RKO (cell line): ENCODE measurements at places on chromosomes 3 and 15.
A peak's percentile ranks its signal among the peaks of the same experiment; 100 is the strongest.

- no peak for DNase-seq
These were observed 15.1 kb upstream of the TMEM158 start for GRCh38 chr3:45241206-45241605.

DNA sequence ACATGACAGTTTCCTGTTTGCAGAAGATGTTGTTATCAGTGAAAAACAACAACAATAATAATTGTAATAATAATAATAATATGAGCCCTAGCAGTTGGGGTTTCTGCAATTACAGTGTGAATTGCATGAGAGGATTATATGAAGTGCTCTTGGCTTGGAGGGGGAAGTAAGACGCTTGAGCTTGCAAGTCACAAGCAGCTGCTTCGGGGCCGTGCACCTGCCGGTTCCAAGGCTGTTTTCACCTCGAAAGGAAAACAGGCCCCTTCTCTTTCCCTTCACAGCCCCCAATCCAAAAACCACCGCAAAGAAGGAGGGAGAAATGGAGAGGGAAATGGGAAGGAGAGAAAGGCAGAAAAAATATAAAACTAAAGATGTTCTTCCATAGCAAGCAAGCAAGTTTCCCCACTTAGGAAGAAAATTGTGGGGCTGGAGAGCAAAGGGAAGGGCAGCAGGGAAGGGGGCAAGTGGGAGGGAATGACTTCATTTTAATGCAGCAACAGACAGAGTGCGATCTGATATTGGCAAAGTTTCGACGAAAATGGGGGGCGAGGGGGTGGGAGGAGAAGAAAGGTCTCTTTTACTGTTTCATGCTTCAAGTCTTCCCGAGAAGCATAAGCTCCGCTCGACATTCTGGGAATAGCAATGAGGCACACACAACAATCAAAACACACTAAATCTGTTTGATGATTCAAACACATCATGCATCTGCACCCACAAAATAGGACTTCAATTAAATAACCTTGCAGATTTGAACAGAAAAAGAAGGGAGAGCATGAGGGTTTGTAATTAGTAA is 284.2 kb upstream of the ATP11B start:
- DNase-seq: no peak

DNA sequence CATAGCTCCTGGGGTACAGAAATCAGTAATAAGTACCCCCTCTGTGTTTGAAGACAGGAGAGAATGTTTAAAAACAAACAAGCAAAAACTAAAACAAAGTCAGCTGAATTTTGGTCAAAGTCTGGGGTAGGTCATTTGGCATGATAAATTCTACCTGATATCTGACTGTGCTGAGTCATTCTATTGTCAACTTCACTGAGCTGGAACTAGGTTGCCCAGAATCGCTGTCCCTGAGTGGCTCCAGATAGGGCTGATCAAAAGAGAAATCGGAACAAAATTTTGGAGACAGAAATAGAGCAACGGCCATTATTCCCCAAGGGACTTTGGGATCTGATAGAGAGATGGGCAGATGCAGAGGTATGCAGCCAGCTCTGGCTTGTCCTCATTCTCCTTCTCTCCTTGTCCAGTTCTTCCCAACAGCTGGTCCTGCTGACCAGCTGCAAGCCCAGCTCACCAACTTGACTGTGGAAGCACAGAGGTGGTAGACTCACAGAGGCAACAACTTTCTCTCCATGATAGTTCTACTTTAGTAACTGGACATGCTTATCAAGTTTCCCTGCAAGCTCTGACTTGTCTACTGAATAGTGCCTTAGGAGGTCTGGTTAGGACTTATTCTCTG is 57.3 kb upstream of the MYRIP start:
- DNase-seq: no peak

GRCh38 chr3:30112411-30112810 is 494.0 kb upstream of the TGFBR2 start:
- no peak for DNase-seq

GRCh38 chr3:118628704-118629341 is 405.8 kb downstream of the IGSF11 start:
- DNase-seq: peak; percentile 62

GRCh38 chr3:16583551-16583950 is 21.7 kb downstream of the DAZL start:
- DNase-seq: no peak

DNA sequence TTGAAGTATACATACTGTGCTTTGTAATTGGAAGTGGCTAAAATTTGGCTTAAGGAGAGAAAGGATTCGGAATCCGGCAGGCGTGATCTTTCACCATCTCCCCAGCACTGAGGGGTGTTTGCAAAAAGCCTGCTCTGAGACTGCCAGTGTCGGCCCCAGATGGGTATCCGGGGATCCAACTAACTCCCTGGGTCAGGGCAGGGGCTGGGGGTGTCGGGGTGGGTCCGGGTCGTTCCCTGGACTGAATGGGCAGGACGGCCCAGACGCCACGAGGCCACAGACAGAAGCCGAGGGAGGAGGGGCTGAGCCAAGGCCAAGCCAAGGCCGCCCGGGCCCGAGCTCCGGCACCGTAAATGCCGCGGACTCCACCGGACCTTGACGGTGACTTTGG is 349 bp downstream of the PPIB start:
- DNase-seq: no peak

GRCh38 chr15:60507596-60508424 is 28.9 kb upstream of the ICE2 start:
- peak; percentile 64 for DNase-seq

DNA sequence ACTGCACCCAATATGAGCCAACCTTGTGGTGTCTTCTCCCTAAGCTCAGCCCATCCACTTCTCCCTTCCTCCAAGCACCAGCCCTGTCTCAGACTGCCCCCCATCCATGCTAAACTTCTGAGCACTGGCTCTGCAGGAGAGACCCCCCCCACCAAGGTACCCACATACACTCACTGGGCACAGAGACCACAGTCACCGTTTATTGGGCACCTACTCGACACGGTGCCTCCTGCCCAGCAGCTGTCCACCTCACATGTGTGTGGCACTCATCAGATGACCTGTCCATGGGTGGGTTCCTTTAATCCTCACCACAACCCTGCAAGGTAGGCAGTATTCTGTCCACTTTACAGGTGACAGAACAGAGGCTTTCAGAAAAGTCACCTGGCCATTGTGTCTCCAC is 22.3 kb upstream of the SFMBT1 start:
- DNase-seq: no peak

DNA sequence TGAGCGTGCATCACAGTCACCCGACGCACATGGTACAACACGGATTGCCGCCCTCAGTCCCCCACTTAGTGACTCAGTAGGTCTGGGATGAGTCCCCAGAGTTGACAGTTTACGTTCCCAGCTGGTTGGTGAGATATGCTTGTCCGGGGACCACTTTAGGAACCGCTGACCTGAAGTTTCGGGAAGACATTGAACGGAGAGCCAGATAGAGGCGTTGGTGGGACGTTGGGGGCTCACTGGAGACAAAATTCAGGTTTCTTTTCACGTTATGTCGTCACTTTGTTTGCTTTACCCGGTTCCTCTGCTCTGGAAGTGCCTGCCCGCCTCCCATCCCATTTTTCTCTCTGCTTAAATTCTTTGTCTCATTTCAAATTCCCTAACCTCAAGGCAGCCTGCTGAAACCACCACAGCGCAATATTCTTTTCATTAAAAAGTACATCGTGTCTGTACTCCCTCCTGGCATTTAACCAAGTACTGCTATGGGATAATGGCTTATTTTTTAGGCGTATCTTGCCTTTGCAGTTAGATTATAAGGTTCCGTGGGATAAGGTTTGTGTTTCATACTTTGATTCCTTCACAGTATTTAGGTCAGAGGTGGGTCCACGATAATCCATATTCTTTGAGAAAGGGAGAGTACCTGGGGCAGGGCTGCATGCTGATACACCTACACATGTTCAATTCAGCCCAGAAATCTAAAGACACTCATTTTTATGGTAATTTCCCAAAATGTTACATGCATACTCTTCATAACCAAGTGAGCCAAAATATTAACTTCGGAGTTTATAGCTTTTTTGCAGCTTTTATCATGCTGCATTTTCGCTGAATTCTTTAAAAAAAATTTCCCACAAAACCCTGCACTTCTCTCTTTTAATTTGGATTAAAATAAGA is 921 bp downstream of the LMLN start:
- peak; percentile 90 for DNase-seq

DNA sequence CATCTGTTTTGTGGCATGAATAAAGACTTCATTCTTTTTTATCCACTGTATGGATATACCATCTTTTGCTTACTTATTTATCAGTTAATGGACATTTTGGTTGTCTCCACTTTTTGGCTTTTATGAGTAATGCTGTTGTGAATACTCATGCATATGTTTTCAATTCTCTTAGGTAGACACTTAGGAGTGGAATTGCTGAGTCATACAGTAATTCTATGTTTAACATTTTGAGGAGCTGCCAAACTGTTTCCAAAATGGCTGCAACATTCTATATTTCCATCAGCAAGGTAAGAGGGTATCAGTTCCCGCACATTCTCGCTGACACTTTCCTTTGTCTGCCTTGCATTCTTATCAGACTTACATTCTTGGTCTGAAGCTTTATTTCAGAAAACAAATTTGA is 191.1 kb downstream of the WNT5A start:
- no peak for DNase-seq

DNA sequence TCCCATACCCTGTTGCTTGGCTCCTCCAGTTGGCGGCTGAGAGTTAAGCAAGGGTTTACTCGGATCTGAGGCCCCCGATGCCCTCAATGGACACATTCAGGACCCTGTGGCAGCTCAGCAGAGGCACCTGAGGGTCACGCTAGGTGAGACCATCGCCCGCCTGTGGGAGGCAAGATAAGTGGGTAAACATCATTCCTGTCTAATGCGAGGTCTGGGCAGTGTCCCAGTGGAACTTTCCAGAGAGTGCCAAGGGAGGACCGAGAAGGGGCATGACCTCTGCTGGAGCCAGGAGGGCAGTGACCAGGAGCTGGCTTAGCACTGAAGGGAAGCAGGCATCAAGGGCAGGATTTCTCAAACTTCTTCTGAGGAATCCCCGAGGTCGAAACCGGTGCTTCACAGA is 65.4 kb upstream of the SEC61A1 start:
- DNase-seq: no peak

DNA sequence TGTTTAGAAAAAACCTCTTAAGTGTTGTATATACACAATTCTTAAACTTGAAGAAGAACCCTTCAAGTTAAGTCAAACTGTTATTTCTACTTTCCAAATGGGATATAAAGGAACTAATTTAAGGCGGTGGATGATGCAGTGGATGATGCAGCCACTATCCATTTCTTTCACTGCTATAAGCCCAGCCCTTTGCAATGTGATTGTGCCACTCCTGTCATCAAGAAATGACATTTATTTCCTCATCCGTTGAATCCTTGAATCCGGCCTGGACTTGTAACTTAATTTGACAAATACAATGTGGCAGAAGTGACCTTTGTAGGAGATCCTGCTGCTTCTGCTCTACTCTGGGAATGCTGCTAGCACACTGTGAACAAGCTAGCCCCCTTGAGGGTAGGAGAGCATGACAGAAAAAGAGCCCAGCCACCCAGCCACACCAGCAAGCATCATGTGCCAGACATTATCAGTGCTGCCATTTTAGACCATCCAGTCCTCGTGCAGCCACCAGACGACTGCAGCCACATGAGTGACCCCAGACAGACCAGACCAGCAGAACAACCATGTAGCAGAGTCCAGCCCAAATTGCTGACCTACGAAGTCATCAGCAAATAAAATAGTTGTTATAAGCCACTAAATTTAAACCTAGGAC is 47.4 kb downstream of the UACA start:
- no peak for DNase-seq

GRCh38 chr3:41846850-41847249 is 115.1 kb downstream of the ULK4 start:
- DNase-seq: no peak
